Stimulated activated CD4-positive, alpha-beta T cell treated with anti-CD3 and anti-CD28 coated beads, Interleukin-4, amount 100 ng/mL, for 1 hour (primary cell): ENCODE measurements at places on chromosomes 4 and X.

DNA sequence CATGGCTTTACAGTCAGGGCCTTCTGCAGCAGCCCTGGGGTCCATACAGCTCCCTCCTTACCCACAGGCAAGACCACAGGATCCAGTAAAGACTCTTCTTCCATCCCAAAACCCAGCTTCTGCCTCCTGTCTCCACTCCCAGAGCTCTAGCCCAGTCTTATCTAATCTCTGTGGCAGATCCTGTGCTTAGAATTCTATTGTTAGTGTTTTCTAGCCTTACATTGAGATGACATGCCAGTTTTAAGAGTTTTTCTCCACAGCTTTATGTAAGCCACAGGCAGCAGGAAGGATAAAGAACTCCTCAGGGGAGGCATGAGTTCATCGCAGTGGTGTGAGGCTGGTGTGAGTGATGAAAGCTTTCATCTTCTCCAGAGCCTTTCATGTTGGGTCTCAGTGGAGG, 129.1 kb downstream of the RCHY1 start:
- DNase-seq, result no peak

DNA sequence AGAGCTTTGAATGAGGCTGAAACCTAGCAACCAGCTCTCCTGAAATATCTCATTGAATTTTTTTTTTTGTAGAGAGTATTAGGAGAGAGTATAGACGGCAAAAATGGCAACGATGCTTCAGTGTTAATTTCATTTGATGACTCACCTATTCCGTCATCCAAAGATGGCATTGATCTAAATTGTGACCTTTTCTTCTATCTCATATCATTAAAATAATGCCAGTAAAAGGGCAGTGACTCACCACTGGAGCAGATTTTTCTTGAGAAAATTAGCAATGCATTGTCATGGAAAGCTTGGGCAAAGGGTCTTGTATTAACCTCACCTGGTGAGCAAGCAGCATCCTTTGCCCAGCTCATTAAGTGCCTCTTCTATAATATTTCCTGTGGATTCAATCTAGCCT, 19.6 kb downstream of the VMA21 start:
- no peak for DNase-seq

DNA sequence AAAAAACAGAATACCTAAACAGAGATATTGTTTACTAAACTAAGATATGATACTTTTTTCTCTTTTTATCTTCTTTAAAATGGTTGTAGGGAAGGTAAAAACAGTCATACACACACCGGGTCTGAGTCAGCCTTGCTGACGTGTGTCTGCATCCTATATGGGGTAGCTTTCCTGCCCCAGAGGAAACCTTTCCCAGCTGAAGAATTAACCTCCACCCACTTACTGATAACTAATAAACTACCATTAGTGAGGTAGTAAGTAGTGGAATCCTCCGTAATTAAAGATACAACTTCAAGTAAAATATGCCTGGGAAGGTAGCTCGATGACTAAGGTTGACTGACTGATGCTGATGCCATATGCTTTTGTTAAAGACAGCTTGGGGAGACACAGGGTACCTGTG, 312.2 kb downstream of the DCTD start:
- DNase-seq, result no peak

- no peak for DNase-seq
Observed at GRCh38 chrX:97267396-97268181, 383.9 kb downstream of the RPA4 start.

DNA sequence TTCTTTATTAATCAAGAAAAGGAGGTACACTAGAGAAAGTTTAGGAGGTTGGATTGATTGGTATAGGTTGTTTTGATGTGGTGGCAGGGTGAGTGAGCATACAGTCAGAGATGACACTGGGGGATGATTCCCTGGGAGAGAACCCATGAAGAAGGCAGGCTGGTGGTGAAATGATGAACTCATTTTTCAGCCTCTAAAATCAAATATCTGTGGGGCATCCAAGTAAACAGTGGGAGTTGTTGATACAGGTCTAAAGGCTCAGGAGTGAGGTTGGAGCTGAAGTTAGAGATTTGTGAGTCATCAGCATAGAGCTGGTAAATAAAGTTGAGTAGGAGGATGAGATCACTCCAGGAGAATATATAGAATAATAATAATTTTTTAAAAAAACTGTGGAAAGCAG, 10.0 kb upstream of the AP1S2 start:
- DNase-seq, result no peak

DNA sequence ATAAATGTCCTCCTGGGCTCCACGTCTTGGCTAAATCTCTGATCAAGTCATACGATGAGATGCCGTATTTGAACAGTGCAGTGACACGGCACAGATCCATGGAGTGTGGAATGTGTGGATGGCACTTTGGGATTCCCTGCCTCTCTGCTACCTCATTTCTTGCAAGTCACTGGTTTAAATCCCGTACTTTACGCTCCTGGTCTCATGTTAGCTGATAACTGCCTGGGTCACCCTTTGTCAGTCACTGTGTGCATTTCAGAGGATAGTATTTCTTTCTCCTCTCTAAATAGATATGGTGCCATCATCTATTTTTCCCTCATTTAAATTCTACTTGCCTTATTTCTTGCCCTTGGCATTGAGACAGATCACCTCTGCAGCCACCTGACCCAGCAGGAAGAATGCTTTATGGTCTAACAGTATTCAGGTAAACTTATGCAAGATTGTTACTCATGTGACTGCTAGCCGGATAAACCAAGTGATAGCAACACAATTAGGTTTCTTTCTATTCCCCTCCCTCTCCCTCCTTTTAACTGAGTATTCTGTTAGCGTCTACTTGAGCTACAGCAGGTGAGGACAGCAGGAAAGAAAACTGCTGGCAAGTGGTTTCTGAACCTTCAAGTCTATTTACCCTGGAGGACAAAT, 2.8 kb downstream of the EGF start:
- no peak for DNase-seq

GRCh38 chr4:131081069-131081468, 1985.1 kb downstream of the C4orf33 start:
- DNase-seq, result no peak

GRCh38 chrX:85113746-85114145, 110.1 kb downstream of the APOOL start:
- DNase-seq, result no peak

- DNase-seq, result peak; percentile 81
Observed at GRCh38 chrX:47523297-47523696, 37.7 kb upstream of the ARAF start.

GRCh38 chrX:47189906-47190305, 3.7 kb upstream of the UBA1 start:
- no peak for DNase-seq

DNA sequence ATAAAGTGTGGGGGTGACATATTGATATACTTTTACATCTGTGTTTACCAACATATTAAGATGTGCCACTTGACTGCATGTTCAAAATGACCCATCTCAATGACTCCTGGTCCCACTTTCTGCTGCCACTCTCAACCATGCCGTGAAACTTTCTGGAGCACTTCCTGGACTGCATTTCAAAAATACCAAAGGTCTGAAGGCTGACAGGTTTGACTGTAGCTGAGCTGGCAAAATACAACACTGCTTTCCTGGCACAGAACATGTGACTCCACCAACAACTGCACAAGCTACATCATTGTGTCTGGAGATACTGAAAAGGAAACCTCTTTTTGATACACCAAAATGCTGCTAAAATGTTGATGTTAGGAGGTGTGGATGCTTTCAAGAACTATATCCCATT, 184.8 kb downstream of the UNC5C start:
- no peak for DNase-seq

GRCh38 chr4:138602664-138603063, 360.5 kb upstream of the SLC7A11 start:
- DNase-seq, result no peak
